Left renal cortex interstitium (tissue), 4 donors: ENCODE measurements at places on chromosomes 1 and 21.

- no peak for DNase-seq
Measured at GRCh38 chr1:14067711-14068110, 367.7 kb downstream of the PRDM2 start.

DNA sequence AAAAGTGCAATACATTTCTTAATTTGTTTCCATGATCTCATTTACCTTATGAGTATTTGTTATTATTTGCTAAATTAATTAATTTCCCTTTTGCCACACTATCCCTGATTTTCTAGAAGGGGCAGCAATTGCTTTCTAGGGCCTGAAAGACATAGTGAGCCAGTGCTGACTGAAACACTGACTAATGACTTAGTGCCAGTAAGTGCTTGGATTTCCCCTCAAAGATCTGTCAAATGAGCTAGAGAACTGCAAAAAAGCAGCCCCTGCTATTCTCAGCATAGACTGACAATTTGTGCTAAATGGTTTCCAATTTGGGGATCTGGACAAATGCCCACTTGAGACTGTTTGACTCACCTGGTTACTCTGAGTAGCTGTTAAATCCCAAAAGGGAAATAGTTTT lies 35.6 kb upstream of the USH2A start:
- no peak for DNase-seq

- DNase-seq: no peak
Measured at GRCh38 chr1:216788671-216789070, 65.4 kb upstream of the ESRRG start.

GRCh38 chr1:11935057-11935412 lies 518 bp downstream of the PLOD1 start:
- DNase-seq: no peak

DNA sequence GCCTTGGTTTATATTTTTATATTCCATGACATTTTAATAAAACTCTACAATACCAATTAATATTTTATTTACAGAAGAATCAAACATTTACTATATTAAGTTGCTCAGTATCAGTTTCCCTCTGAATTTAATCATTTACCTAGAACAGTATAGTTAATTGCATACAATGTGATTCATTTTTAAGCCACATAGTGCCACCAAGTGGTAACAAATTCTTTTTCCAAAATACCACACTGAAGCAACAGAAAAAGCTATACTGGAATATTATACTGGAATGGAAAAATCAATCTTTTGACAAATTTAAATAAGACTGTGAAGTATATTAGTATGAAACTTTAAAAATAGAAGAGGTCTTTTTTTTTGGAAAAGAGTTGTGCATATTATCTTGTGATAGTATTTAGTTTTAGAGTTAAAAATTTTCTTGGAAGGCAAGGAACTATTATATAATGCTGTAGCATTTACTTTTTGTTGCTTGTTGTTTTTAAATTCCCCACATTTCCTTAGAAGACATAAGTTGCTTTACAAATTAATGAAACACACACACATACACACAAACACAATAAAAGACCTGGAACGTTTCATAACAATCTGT lies 57.3 kb downstream of the ZNF644 start:
- no peak for DNase-seq

DNA sequence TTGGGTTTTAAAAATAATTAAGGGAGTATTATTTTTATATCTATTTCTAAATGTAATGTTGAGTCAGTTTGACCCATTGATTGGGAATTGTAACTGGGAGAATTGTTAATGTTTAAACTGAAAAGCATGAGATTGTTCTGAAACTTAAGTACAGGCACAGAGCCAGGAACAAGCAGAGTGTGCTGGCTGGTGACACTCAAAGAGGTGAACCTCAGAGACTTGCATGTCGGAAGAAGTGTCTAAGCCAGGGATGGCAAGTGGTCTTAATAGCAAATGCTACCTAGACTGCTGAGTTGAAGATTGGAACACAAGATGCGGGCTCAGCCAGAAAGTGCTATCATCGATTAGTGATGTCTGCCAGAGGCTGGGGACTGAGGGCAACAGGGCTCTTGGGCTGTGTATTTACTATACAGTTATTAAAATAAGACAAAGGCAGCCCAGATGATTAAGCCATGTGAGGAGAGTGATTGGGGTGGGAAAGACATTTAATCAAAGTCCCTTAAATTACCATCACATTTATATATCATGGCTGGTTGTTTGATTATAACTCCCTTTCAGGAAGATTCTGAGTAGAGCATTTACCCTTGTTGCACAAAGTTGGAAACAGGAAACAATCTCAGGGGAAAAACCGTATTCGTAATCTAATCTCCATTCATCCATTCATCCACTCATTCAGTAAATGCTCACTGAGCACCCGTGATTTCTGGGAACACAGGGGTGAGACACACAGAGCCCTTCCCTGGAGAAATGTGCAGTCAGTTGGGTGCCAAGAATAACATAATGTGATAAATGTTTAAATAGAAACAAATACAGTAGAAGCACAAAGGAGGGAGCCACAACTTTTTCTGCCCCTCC lies 42.8 kb downstream of the C8A start:
- DNase-seq: no peak

- no peak for DNase-seq
Measured at GRCh38 chr1:64093941-64094340, 109.5 kb upstream of the UBE2U start.

- no peak for DNase-seq
Measured at GRCh38 chr1:157849229-157849875, 7.7 kb upstream of the CD5L start.

- no peak for DNase-seq
Measured at GRCh38 chr1:17502326-17502778, 37.1 kb upstream of the ARHGEF10L start.

DNA sequence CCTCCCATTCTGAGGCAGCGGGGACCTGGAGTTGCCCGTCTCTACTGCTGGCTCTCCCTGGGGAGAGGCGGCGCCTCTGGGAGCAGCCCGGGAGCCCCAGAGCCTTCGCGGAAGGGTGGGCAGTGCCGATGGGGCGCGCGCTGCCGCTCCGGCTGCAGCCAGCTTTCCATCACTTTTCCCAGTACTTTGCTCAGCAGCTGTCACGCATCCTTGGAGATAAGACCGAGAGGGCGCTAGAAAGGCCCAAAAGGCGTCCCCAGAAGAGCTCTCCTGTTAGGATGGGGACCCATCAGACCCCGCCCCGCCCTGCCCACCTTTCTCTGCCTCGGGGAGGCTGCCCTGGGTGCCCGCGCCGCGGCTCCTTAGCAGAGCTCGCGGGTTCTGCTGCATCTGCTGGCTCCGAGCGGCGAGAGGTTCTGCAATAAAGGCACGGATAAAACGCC lies 534 bp downstream of the KCNH1 start:
- no peak for DNase-seq

- no peak for DNase-seq
Measured at GRCh38 chr1:78497201-78497600, 6.4 kb downstream of the PTGFR start.

- DNase-seq: no peak
Measured at GRCh38 chr1:24970399-24970753, 40.3 kb upstream of the RUNX3 start.

DNA sequence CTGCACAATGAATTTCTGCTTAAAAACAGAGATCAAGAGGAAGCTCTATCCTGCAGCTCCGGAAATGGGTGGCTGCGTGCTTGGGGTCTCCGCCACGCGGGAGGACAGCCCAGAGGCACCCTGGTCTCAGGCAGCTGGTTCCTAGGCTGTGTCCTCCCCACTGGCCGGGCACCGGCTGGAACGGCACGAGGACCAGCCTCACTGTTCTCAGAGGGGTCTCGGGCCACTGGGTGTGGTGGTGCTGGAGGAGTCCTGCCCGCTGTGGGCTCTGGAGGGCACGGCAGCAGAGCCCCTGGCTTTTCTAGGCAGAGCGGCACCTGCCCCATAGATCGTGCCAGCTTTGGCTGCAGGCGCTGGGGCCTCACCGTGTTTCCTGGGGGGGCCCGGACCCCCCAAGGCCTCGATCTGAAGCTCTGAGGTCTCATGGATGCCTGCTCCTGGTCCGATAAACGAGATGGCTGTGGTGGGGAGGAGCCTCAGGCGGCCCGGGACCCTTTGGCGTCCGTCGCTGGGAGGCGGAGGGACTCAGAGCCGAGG lies 8.2 kb upstream of the RNF223 start:
- no peak for DNase-seq

- DNase-seq: no peak
Measured at GRCh38 chr1:157137046-157137407, 1.2 kb downstream of the ETV3 start.

- no peak for DNase-seq
Measured at GRCh38 chr1:29753244-29753643, 516.9 kb downstream of the PTPRU start.

DNA sequence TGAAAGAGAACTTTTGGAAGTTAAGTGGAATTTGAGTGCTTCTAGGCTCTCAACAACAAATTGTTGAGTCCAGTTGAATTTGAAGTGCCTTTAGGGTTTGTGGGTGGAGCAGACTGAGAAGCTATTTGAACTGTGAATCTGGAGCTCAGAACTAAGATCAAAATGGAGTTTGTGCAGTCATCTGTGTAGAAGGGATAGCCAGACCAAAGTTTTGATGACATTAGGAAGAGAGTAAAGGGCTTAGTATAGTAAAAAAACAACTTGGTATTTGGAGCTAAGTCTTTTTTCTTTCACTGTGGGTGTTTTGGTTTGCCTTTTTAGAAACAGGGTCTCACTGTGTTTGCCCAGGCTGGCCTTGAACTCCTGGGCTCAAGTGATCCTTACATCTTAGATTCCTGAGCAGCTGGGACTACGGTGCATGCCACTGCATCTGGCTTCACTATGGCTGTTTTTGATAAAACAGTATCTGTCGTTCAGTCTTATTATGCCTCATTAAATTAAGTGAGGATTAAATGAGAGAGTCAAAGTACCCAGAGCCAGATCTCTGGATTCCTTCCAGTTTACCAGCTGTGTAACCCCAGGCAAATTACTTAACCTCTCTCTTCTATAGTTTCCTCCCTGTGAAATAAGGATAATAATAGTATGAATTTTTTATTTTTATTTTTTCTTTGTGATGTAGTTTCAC lies 20.0 kb downstream of the HDAC1 start:
- no peak for DNase-seq

DNA sequence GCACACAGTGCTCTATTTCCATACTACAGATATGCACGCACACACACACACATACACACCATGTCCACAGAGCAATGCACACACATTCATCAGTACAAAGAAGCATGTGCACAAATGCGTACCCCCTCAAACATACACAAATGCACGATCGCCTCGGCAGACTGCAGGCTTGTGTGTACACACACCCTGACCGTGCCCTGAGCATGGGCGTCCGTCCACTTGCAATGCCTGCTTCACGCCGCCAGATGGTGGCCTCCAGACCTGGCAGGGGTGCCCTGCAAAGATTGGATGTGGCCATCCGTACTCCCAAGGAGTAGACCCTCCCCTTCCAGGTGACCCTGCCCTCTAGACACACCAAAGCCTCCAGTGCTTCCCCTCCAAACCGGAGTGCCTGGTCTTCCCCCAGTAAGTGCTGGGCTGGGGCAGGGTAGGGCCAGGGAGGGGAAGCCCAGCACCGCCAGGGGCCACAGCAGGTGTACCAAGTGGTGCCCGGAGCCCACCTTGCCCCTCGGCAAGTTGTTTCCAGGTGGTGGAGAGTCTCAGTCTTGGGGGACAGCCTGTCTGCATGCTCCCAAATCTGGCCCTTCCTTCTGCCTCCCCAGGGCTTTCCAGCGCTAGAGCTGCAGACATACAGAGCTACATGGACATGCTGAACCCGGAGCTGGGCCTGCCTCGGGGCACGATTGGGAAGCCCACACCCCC lies 20.6 kb downstream of the ESPN start:
- no peak for DNase-seq

DNA sequence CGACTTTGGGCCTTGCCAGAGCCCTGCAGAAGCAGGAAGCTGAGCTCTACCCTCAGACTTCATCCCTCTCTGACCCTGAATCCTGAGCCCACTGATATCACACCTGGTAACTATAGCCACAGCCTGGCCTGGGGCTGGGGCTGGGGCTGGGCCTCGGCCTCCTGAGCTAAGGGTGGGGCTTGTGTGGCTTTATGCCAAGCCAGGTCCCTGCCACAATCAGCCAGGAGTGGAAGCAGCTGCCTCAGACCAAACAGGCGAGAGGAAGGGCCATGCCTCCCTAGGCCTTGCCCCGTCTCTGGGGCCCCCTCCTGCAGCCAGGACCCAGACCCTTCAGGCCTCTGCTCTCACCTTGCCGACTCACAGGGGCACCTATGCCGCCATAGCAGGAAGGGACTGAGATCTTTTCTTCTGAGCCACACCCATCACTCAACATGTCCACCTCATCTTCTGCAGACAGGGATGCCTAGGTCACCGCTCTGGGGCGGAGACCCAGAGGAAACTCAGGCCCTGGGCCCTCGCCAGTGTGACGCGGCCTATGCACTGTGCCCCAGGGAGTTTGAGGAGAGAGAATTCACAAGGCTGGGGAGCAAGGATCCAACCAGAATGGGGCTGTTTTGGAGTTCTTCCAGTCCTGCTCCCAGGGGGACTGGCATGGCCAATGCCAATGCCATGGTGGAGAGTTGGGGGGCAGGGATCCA lies 5.7 kb downstream of the UBXN11 start:
- DNase-seq: no peak

DNA sequence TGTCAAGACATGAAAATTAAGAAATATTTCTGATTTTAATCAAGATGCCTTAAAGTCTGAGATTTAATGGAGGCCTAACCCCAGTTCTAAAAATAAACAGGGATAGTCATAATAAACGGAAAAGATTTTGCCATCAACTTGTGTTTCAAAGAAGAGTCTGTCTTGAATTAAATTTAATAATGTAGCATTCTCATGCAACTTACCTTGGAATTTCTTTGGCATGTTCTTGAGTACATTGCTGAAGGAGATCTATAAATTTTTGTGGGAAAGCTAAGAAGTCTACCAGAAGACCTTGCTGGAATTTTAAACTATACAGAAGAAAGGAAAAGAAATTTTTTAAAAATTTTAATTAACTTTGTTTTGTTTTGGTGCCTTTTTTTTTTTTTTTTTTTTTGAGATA lies 10.6 kb downstream of the SASS6 start:
- no peak for DNase-seq

- DNase-seq: no peak
Measured at GRCh38 chr1:217040711-217041455, 317.7 kb upstream of the ESRRG start.

GRCh38 chr1:237411621-237412020 lies 369.6 kb downstream of the RYR2 start:
- DNase-seq: no peak

- no peak for DNase-seq
Measured at GRCh38 chr1:203525685-203526084, 31.7 kb downstream of the OPTC start.

DNA sequence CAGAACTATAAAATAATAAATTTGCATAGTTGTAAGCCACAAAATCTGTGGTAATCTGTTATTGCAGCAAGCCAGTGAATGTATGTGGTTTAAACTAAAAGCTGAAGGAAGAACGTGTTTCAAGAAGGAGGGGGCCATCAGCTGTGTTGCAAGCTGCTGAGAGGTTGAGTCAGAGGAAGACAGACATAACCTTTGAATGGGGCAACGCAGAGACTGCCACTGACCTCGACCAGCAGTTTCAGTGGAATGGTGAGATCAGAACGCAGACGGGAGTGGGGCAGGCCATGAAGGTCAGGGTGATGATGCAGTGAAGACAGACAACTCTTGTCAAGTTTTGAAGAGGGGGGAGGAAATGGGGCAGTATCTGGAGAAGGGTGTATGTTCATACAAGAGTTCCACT lies 23.2 kb upstream of the QSOX1 start:
- no peak for DNase-seq

- no peak for DNase-seq
Measured at GRCh38 chr1:30420519-30421050, 302.8 kb downstream of the MATN1 start.

- DNase-seq: no peak
Measured at GRCh38 chr1:219733511-219734174, 120.7 kb upstream of the ZC3H11B start.

GRCh38 chr1:84412316-84412942 lies 14.1 kb downstream of the DNASE2B start:
- no peak for DNase-seq

- no peak for DNase-seq
Measured at GRCh38 chr1:33080373-33080772, 580 bp upstream of the AZIN2 start.
